Heart left ventricle (tissue), 16 donors: ENCODE measurements at places on chromosomes 11 and 22.

DNA sequence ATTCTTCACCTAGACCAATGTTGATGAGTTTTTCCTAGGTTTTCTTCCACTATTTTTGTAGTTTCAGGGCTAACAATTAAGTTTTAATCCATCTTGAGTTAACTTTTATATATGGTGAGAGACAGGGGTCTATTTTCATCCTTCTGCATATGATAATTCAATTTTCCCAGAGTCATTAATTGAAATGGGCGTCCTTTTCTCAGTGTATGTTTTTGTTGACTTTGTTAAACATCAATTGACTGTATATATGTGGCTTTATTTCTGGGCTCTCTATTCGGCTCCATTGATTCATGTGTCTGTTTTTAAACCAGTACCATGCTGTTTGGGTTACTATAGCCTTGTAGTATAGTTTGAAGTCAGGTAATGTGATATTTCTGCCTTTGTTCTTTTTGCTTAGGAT lies 282.1 kb downstream of the INSC start:
- DNase-seq: no peak

GRCh38 chr11:66619080-66619554 lies 2.7 kb downstream of the RBM14 start:
- DNase-seq: no peak

DNA sequence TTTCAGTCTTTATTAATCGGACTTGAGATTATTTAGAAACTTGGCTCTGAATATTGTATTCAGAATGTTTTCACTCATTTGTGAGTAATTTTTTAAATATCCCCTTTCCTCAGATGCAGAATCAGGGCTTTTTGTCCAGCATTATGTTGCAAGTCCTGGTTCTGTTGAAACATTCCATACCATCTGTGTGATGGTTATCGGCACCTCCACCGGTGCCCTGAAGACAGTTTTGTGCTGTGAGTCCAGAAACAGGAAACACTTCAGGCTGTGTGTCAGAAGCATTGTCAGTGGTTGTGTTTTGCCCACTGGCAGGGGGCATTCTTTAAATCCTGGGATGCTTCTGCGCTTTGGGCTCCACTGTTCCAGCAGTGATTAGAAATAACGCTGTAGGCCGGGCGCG lies 20.4 kb downstream of the CDPF1 start:
- no peak for DNase-seq

- no peak for DNase-seq
Measured at GRCh38 chr22:22552630-22553029, 6.4 kb downstream of the PRAME start.

DNA sequence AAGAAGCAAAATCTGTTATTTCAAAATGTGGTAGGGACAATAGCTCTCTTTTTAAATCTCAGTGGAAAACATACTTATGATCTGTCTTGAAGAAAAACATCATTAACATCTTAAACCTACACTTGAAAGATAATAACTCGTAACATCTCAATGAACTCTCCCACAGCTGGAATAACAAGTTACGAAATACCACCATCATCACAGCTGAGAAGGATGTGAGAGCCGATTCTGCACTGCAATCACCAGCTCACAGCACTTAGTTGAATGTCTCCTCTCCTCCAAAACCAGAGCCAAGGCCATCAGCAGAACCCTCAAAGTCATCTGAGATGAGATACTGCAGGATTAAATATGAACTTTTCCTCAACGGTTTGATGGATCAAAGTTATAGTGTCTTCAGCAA lies 124.3 kb downstream of the ARHGAP20 start:
- DNase-seq: no peak

DNA sequence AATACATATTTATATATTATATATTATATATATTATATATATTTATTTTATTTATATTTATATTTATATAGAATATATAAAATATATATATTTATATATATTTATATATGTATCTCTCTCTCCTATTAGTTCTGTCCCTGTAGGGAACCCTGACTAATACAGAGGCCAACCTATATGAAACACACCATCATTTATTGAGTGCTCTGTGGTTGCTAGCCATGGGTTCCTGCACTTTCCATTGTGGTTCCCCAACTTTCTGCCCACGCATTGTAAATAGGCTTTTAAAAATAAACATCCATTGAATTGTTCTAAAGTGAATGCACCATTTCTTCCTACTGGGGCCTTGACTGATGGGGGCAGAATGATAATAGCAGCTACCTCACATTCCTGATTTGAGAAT lies 93.8 kb upstream of the SESN3 start:
- DNase-seq: no peak

- DNase-seq: no peak
Measured at GRCh38 chr11:3232956-3233355, 739 bp upstream of the MRGPRE start.
